ENCODE measurements at places on chromosomes 2 and 18.

GRCh38 chr2:43542285-43542933 is 53.4 kb downstream of the THADA start:
- DNase-seq: no peak

DNA sequence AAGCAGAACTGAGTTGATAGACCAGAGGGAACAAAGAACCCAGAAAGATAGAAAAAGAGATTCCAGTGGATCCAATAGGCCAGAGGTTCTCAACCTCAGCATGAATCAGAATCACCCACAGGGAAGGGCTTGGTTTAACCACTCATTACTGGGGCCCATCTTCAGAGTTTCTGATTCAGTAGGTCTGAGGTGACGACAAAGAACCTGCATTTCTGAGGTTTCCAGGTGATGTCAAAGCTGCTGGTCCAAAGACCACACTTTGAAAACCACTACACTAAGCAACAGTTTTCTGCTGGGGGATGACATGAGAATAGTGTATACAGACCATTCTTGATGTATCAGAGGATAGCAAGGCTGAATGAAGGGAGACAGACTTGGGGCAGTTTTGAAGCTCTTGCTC is 296.9 kb upstream of the STON1 start:
- no peak for DNase-seq

DNA sequence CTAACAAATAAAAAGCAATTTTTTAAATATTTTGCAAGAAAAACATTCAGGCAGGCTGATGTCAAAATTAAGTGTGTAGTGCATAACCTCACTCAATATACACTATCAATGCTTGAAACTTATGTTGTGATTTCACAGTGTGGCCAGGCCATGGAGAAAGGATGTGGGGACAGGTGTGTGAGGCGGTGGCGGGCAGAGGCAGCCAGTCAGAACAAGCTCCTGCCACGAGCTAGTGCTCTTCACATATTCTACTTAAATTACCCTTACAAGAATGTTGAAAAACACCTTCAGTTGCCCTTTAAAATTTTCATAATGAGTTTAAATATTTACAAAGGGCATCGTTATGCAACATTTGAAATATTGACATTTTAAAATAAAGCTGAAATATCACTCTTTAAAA is 43.2 kb downstream of the CYB5A start:
- no peak for DNase-seq

DNA sequence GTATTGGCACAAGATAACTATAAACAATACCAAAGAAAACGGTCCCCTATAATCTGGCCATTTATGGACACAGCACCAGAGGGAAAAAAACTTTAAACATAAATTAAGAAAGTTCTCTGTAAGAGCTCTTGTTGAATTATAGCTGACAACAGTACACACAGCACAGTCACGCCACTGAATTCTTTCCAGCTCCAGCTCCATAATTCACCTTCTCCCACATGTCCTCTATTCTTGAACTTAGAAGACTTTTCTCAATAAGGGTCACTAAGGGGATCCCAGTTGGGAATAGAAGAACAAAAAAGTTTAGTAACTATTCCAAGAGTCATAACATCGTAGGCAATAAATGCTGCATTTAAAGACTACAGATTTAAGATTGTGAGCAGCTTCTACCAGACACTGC is 124.6 kb upstream of the CYP1B1 start:
- DNase-seq: no peak
